ENCODE measurements at places on chromosomes 6 and 20. TPM values are rescaled to one million over a fixed set of nuclear protein-coding genes. Genes with fewer than 3 reads are reported as not detected.

Gene GRM1
- not detected for total RNA-seq

Gene HAO1
- total RNA-seq = not detected

Gene TPBG
- total RNA-seq = 9.5 TPM

Gene CST4
- 0.25 TPM for total RNA-seq

Gene CFB
- total RNA-seq = 3.9 TPM

Gene TP53TG5
- total RNA-seq = not detected

Gene LYRM4
- total RNA-seq = 22.3 TPM

Gene KCNK17
- not detected for total RNA-seq

Gene RSPH9
- total RNA-seq = 0.13 TPM

Gene ECI2
- total RNA-seq = 169 TPM

Gene RSPO3
- total RNA-seq = 0.20 TPM

All from mammary microvascular endothelial cell (primary cell).